Chondrocyte (in vitro differentiated cells): ENCODE measurements at places on chromosomes 13 and 19. TPM values are rescaled to one million over a fixed set of nuclear protein-coding genes. Genes with fewer than 3 reads are reported as not detected.

DNA sequence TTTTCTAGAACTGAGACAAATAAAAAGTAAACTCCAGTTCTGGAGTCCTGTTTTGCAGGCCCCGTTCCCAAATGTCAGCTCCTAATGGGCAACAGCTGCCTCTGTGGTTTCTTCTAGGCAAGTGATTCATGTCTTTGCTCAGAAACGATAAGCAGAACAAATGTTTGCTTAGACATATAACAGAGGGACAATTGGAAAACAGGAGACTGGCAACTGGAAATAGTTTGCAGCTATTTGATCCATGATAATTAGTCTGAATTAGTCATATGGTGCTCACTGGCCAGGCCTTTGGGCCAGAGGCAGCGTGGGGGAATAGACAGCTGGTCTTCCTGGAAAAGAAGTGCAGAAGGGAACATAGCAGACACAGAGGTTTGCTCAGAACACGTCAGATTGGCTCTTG lies 29.2 kb upstream of the TSHZ3 start:
- DNase-seq = no peak

POLR1D gene
- 64.7 to 75.2 TPM (median 72.4 TPM) in 3 replicates for total RNA-seq

DNA sequence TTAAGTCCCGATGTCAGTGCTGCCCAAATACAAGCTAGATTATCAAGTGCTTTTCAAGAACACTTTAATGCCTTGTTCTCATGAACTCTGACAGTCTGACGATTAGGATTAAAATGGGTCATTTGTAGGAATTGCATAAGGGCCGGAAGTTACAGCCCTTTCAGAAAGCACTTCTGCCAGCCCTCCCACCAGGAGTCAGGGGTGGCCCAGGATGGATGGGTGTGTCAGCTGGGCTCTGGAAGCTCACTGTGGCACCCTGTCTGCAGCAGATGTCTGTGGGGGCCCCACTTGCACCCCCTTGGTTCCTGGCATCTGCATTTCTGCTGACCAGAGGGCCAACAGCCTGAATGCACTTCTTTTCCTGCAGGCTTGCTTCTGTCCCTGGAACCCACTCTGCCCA lies 712.7 kb downstream of the UQCRFS1 start:
- no peak for DNase-seq

DNA sequence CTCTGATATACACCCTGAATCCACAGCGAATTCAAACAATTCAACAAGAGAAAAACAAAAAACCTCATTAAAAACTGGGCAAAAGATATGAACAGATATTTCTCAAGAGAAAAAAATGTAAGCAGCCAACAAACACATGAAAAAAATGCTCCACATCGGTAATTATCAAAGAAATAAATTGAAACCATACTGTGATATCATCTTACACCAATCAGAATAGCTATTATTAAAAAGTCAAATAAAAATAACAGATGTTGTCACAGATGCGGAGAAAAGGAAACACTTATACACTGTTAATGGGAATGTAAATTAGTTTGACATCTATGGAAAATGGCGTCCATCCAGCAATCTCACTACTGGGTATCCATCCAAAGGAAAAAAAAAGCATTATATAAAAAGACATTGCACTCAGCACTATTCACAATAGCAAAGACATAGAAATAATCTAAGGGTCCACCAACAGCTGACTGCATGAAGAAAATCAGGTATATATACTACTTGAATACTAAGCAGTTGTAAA lies 1495.0 kb upstream of the PCDH20 start:
- DNase-seq = no peak

SPRYD7 gene
- total RNA-seq = 6.9 to 8.8 TPM (median 7.5 TPM) in 3 replicates

DNA sequence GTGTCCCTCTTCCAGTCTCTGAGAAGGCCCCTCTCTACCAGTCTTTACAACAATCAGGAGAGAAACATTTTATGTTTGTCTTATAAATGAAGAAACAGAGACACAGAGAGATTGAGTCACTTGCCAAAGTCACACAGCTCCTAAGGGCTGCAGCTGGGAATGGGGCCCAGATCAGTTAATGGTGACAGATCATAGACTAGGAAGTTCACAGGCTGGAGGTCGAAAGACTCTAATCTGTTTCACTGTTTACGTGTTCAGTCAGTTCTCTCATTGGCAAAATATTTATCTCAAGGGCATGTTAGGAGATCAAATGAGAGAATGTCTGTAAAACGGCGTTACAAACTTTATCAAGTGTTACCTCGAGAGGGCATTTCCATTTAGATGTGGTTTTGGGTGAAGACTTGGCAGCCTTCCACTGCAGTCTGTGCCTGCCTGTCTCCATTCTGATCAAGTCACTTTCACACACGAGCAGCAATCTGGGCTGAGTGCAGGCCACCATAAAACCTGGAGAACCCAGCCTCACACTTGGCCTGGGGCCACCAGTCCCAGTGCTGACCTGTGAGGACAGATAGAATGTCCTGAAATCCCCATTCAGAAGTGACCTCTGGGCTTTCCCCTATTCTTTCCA lies 65.1 kb downstream of the SIAH3 start:
- no peak for DNase-seq

PRR19 gene
- 0.24 to 1.7 TPM (median 0.82 TPM) in 3 replicates for total RNA-seq

ZNF791 gene
- total RNA-seq = 15.5 to 26.1 TPM (median 17.9 TPM) in 3 replicates

DNA sequence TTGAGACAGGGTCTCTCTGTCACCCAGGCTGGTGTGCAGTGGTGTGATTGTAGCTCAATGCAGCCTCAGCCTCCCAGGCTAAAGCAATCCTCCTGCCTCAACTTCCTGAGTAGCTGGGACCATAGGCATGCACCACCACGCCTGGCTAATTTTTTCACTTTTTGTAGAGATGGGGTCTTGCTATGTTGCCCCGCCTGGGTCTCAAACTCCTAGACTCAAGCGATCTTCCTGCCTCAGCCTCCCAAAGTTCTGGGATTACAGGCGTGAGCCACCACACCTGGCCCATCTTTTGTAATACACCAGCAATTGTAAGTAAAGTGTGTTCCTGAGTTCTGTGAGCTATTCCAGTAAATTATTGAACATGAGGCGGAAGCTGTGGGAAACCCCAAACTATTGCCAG lies 6.7 kb downstream of the PLA2G4C start:
- no peak for DNase-seq

- no peak for DNase-seq
Measured at GRCh38 chr13:77230560-77230959, 96.3 kb downstream of the MYCBP2 start.

DNA sequence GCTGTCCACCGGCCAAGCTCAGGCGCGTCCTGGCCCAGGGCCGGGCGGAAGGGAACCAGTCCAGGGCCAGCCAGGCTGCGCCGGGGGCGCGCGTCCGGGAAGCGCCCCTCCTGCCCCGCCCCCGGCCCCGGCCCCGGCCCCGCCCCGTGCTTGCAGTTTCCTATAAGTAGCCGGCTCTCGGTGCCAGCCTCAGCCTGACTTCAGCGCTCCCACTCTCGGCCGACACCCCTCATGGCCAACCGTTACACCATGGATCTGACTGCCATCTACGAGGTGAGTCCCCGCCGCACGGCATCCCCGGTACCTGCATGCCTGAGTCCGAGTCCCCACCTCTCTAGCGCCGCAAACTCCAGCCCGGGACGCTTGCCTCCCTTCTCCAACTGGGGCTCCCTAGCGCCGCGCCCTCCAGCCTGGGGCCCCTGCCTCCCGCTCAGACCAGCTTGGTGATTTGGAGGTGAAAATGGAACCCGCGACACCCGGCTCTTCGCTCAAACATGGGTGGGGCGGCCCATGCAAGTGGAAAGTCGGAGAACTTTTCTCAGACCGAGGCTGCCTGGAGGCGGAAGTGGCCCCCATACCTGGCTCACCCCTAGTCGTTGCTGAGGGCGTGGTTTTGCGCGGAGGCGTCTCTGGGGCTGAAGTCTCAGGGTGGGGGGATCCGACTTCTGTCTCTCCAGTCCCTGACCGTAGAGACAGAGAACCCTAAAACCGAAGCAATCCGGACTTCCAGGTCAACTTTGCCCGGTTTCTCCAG lies at the start of gene ZFP36:
Gene ZFP36 (plus strand): TSS at position 192 of the 754 bp plus-strand sequence. CDS start 58 bp downstream, at position 250.
- DNase-seq = no peak

DNA sequence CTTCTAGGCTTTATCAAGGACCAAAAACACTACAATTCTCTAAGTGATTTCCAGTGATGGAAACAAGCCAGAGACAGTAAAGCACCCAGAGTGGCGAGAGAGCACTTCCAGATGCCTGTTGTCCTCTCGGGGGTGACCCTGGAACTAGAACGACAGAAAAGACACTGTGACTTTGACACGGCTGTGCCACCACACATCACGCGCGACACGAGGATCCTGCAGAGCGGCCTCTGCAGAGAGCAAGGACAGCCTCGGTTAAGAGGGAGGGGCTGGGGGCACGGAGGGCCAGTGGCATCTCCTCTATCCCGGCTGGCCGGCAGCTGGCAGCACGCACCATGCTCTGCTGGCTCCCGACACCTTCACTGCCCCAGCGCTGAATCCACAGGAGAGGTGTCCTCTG lies 42.3 kb downstream of the SUGP2 start:
- no peak for DNase-seq

GRCh38 chr19:51926426-51926783 lies 867 bp upstream of the ZNF613 start:
- no peak for DNase-seq

GRCh38 chr19:30069535-30070197 lies 127.6 kb downstream of the URI1 start:
- DNase-seq = peak; percentile 72

- no peak for DNase-seq
Measured at GRCh38 chr19:53898166-53898565, 10.9 kb upstream of the CACNG7 start.

GRCh38 chr13:31008400-31009115 lies 76.1 kb downstream of the TEX26 start:
- no peak for DNase-seq
